ENCODE measurements at places on chromosomes 13 and 19.

DNA sequence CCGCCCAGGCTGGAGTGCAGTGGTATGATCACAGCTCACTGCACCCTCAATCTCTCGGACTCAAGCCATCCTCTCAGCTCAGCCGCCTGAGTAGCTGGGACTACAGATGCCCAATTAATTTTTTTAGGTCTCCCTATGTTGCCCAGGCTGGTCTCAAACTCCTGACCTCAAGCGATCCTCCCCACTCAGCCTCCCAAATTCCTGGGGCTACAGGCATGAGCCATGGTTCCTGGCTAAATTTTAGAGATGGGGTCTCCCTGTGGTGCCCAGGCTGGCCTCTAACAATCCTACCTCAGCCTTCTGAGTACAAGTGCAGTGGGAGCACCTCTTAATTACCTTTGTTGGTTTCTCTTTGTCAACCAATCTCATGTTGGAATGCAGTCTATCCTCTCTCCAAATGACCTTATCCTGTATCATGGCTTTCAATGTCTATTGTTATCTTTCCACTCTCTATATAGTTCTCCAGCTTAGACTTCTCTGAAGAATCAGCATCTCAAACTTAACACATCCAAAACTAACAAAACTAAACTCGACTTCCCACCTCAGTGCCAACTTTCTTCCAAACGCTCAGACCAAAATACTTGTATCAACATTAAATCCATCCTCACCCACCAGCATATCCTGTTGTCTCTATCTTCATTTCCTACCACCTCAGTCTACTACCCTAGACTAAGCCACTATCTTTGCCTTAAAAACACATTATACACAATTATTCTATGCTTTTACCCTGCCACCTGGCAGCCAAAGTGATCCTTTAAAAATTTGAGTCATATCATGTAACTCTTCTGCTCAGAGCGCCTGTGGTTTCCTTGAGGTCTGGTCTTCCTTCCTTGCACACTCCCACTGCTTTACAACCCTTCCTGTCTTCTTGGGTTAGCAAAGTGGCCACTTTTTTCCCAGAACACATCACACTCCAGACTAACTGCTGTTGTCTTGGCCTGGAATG lies 6.7 kb downstream of the TPT1 start:
- peaks cover 37% of the 10 kb centered on the region for H3K36me3 ChIP-seq
- H3K27me3 ChIP-seq = no peaks in the 10 kb centered on the region
- peaks cover 89% of the 10 kb centered on the region for H3K4me1 ChIP-seq
- no peak overlapping the region for H3K4me3 ChIP-seq
- peak overlapping the region; percentile 16 for H3K27ac ChIP-seq

GRCh38 chr19:41570179-41570578 lies 5.8 kb upstream of the CEACAM21 start:
- no peak overlapping the region for H3K27ac ChIP-seq
- no peaks in the 10 kb centered on the region for H3K36me3 ChIP-seq
- no peak for DNase-seq
- H3K27me3 ChIP-seq = peaks cover 16% of the 10 kb centered on the region
- H3K4me3 ChIP-seq = no peak overlapping the region
- H3K4me1 ChIP-seq = no peaks in the 10 kb centered on the region

DNA sequence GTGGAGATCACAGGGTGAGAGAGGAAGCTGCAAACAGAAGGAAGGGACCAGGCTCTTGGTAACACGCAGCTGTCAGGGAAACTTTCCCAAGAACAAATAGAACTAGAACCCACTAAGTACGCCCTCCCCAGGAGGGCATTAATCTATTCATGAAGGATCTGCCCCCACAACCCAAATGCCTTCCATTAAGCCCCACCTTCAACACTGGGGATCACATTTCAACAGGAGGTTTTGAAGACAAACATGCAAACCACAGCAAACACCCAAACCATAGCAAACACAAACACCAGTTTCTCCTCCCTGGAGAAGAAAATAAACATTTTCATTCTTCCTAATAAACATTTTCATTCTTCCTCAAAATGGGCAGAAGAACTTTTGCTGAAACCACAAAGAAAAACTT lies 329.6 kb downstream of the EFNB2 start:
- no peaks in the 10 kb centered on the region for H3K36me3 ChIP-seq
- no peak overlapping the region for H3K27ac ChIP-seq
- no peaks in the 10 kb centered on the region for H3K4me1 ChIP-seq
- no peak overlapping the region for H3K4me3 ChIP-seq
- H3K27me3 ChIP-seq = no peaks in the 10 kb centered on the region

- H3K27me3 ChIP-seq = no peaks in the 10 kb centered on the region
- H3K4me1 ChIP-seq = no peaks in the 10 kb centered on the region
- H3K36me3 ChIP-seq = no peaks in the 10 kb centered on the region
- no peak for DNase-seq
- no peak overlapping the region for H3K27ac ChIP-seq
- no peak overlapping the region for H3K4me3 ChIP-seq
These were observed 88.4 kb upstream of the IRS2 start for GRCh38 chr13:109874484-109875454.

GRCh38 chr13:100797921-100798320 lies 123.3 kb upstream of the TMTC4 start:
- DNase-seq = no peak
- no peaks in the 10 kb centered on the region for H3K4me1 ChIP-seq
- H3K4me3 ChIP-seq = no peak overlapping the region
- no peaks in the 10 kb centered on the region for H3K36me3 ChIP-seq
- H3K27ac ChIP-seq = no peak overlapping the region

- H3K27me3 ChIP-seq = no peaks in the 10 kb centered on the region
- H3K4me1 ChIP-seq = peaks cover 22% of the 10 kb centered on the region
- H3K27ac ChIP-seq = no peak overlapping the region
- H3K36me3 ChIP-seq = no peaks in the 10 kb centered on the region
- DNase-seq = no peak
These were observed 16.0 kb downstream of the RFX1 start for GRCh38 chr19:13990085-13990484.

- H3K36me3 ChIP-seq = no peaks in the 10 kb centered on the region
- H3K27ac ChIP-seq = peak overlapping the region; percentile 85
These were observed 95.5 kb downstream of the MIPEP start for GRCh38 chr13:23793711-23794110.

DNA sequence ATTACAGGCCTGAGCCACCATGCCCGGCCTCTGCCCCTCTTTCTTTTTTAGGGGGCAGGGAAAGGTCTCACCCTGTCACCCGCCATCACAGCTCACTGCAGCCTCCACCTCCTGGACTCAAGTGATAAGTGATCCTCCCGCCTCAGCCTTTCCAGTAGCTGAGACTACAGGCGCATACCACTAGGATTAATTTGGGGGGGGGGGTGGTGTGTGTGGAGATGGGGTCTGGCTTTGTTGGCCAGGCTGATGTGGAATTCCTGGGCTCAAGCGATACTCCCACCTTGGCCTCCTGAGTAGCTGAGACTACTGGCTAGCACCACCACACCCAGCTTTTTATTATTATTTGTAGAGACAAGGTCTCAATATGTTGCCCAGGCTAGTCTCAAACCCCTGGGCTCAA lies 4.2 kb downstream of the APOE start:
- peaks cover 14% of the 10 kb centered on the region for H3K4me1 ChIP-seq
- H3K27ac ChIP-seq = no peak overlapping the region

GRCh38 chr19:42409477-42409876 lies 17.7 kb downstream of the LIPE start:
- H3K27ac ChIP-seq = no peak overlapping the region
- H3K4me3 ChIP-seq = no peak overlapping the region
- no peak for DNase-seq

GRCh38 chr19:49506575-49507105 lies 5.8 kb upstream of the FCGRT start:
- DNase-seq = peak; percentile 64
- no peak overlapping the region for H3K4me3 ChIP-seq
- no peaks in the 10 kb centered on the region for H3K27me3 ChIP-seq
- H3K36me3 ChIP-seq = no peaks in the 10 kb centered on the region

- H3K27ac ChIP-seq = no peak overlapping the region
- no peaks in the 10 kb centered on the region for H3K27me3 ChIP-seq
- peaks cover 68% of the 10 kb centered on the region for H3K4me1 ChIP-seq
- no peaks in the 10 kb centered on the region for H3K36me3 ChIP-seq
- no peak overlapping the region for H3K4me3 ChIP-seq
- DNase-seq = no peak
These were observed 30.3 kb downstream of the SHISA2 start for GRCh38 chr13:26021516-26021915.

DNA sequence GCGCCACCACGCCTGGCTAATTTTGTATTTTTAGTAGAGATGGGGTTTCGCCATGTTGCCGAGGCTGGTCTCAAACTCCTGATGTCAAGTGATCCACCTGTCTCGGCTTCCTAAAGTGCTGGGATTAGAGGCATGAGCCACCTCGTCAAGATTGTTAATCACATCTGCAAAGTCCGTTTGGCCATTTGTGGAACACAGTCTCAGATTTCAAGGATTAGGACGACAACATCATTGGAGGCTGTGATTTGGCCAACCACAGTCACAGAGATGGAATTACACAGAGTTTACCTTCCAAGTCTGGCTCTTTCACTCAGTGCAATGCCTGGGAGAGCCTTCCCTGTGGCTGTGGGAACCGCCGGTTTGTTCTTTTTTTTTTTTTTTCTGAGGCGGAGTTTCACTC lies 17.8 kb downstream of the SULT2B1 start:
- H3K27me3 ChIP-seq = no peaks in the 10 kb centered on the region
- no peaks in the 10 kb centered on the region for H3K36me3 ChIP-seq
- H3K4me1 ChIP-seq = peaks cover 2% of the 10 kb centered on the region
- no peak overlapping the region for H3K4me3 ChIP-seq

DNA sequence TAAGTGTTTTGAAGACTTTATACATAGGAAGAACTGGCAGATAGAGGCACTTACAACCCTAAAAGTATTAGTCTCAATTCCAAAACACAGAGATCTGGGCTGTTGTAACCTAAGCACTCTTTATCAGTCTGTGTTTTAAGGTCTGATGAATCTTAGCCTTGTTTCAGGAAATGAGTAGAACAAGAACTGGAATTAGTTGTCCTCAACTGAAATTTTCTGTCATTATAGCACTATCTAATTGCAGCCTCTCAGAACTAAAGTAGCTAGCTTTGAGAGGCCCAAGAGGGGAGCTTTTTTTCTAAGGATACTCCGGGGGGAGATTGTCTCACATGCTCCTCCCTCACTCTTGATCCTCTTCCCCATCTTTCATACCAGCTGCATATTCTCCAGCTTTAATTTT lies 13.1 kb downstream of the HNRNPM start:
- no peak overlapping the region for H3K4me3 ChIP-seq
- no peak for DNase-seq
- no peak overlapping the region for H3K27ac ChIP-seq
- peaks cover 41% of the 10 kb centered on the region for H3K4me1 ChIP-seq

GRCh38 chr13:36914648-36915047 lies 5.4 kb downstream of the SMAD9 start:
- H3K4me1 ChIP-seq = peaks cover 17% of the 10 kb centered on the region
- H3K27me3 ChIP-seq = no peaks in the 10 kb centered on the region
- DNase-seq = no peak
- H3K36me3 ChIP-seq = no peaks in the 10 kb centered on the region
- no peak overlapping the region for H3K4me3 ChIP-seq

DNA sequence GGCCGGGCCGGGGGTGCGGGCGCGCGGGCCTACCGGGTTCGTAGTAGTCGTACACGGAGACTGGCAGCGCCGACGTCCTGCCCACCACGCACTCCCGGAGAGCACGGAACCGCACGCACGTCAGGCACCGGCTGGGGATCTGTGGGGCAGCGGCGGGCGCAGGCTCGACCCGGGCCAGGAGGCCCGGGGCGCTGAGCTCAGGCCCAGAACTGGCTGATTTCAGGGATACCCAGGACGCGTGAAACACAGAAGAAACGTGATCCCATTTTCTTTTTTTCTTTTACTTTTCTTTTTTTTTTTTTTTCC lies 9.0 kb downstream of the F2RL3 start:
- H3K27ac ChIP-seq = peak overlapping the region; percentile 39
- no peak for DNase-seq
- no peaks in the 10 kb centered on the region for H3K27me3 ChIP-seq
- no peaks in the 10 kb centered on the region for H3K36me3 ChIP-seq

DNA sequence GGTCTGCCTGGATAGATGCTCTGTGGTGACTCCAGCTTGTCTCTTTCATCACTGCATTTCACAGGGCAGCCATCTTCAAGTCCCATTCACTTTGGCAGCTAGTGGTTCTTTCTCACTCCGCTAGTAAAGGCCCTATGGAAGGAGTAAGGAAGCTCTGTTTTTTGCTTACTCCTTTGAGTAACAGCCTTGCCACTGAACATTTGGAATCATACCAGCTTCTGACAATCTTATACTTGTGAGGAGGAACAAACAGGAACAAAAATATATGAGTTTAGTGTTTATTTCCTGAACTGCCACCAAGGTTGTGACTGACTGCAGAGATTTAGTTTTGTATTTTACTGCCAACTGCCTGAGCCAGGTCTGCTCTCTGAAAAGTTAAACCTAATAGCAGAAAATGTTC lies 38.7 kb downstream of the KCTD4 start:
- peaks cover 14% of the 10 kb centered on the region for H3K4me1 ChIP-seq
- DNase-seq = peak; percentile 65
- H3K27ac ChIP-seq = peak overlapping the region; percentile 78
- H3K4me3 ChIP-seq = no peak overlapping the region

GRCh38 chr13:114111577-114111976 lies 20.8 kb downstream of the RASA3 start:
- H3K4me3 ChIP-seq = no peak overlapping the region
- H3K4me1 ChIP-seq = peaks cover 47% of the 10 kb centered on the region
- H3K36me3 ChIP-seq = no peaks in the 10 kb centered on the region
- no peaks in the 10 kb centered on the region for H3K27me3 ChIP-seq
- no peak overlapping the region for H3K27ac ChIP-seq

- H3K27ac ChIP-seq = peak overlapping the region; percentile 59
- no peaks in the 10 kb centered on the region for H3K27me3 ChIP-seq
- peaks cover 27% of the 10 kb centered on the region for H3K4me1 ChIP-seq
- H3K36me3 ChIP-seq = peaks cover 2% of the 10 kb centered on the region
- DNase-seq = peak; percentile 41
These were observed 536 bp downstream of the UBA2 start for GRCh38 chr19:34428549-34429285.

GRCh38 chr19:3068071-3068470 lies 5.8 kb upstream of the TLE5 start:
- no peak for DNase-seq
- H3K4me1 ChIP-seq = no peaks in the 10 kb centered on the region
- no peak overlapping the region for H3K27ac ChIP-seq
- no peaks in the 10 kb centered on the region for H3K36me3 ChIP-seq
- H3K4me3 ChIP-seq = no peak overlapping the region
